CD4-positive, alpha-beta T cell treated with Interleukin-4 for 1 hour (primary cell): ENCODE measurements at places on chromosomes 3 and 15.

- no peak for DNase-seq
These were observed 49.0 kb downstream of the KBTBD12 start for GRCh38 chr3:127964053-127964452.

- DNase-seq = no peak
These were observed 18.5 kb upstream of the TUSC7 start for GRCh38 chr3:116691041-116691440.

- no peak for DNase-seq
These were observed 80.2 kb downstream of the TNIK start for GRCh38 chr3:171379961-171380483.

DNA sequence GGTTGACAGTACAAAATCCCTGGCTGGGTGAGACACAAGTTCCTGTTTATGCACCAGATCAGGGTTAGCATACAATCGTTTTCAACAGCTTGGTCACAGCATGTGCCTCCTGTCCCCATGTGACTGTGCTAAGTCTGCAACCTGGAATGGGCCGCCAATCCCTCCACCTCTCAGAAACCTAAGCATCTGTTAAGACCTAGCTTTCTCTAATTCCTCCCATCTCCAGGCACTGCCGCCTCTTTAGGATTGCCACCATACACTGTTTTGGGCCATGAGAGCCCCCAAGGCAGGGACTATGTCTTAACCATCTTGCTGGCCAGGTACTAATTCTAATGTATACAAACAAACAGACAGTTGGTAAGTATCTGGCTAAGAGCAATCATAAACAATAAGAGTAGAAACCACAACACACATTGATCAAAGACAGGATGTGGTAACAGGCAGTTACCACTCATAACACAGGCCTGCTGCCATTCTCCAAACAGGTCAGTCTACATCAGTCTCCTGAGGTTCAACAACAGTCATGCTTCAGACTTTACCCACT is 25.6 kb downstream of the SEC22C start:
- DNase-seq = peak; percentile 43

GRCh38 chr3:193673845-193674244 is 80.8 kb downstream of the OPA1 start:
- no peak for DNase-seq

- no peak for DNase-seq
These were observed 3.5 kb upstream of the PAK6 start for GRCh38 chr15:40235201-40235885.

DNA sequence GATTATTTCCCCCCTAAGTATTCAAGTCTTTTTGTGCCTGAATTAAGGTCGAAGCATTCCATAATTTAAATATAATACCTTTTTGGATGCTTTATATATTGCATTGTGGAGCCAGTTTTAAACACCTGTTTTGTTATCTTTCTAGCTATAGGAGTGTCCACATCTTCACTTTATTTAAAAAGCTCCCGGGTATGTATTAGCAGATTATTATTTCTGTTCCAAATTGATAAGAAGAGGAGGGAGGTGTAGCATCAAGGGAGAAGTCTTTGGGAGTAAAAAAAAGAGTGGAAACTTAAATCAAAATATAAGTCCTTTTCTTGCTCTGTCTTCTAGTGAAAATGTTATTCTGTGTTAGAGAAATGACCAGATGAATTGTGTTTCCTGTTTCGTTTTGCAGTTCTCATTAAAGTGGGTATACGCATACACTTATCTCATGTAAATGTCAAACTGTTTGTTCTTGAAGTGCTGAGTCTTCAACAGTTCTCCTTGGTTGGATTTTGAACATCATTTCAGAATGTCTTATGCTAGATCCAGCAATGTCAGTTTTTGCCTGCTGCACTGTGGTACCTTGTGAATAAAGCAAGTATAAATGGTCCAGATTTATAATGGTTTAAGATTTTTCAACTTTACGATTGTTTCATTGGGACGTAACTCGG is 105.8 kb downstream of the FNDC3B start:
- no peak for DNase-seq

DNA sequence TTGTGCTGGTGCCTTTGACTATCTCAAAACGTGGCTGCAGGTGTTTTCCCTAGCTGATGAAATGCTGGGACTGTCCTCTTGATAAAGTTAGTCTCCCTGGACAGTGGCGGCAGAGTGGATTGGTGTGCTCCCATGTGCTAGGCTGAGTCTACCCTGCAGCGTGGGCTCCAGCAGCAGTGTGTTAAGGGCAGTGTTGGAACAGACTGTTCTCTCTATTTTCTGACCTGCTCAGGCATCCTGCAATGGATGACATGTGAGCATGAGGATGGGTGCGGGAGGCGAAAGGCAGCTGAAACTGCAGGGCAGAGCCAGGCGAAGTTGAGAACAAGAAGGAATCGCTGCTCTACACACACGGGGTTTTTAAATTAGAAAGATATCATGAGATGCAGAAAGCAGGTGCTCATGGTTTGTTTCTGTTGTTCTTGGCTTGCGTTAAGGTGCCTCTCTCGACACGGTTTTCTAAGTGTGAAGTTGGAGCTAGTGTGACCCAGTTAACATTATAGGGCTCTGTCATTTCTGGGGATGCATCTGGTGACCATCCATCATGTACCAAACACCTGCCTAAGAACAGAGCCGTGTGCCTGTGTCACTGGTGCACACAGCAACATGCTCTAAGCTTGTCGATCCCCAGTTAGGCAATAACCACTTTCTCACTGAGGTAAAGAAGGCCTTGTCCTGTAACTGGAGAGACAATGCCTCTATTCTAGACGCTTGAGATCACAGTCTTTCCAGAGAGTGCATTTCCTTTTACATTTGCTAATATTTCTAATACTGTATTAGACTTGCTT is 44.3 kb downstream of the SLCO3A1 start:
- DNase-seq = no peak

GRCh38 chr3:52447512-52448355 is 2.8 kb upstream of the SEMA3G start:
- DNase-seq = no peak

- no peak for DNase-seq
These were observed 95.2 kb downstream of the KBTBD8 start for GRCh38 chr3:67093305-67093704.

- DNase-seq = no peak
These were observed 61.3 kb downstream of the NSMCE3 start for GRCh38 chr15:29208352-29208751.

- no peak for DNase-seq
These were observed 3.3 kb upstream of the RNF13 start for GRCh38 chr3:149809699-149810098.

- no peak for DNase-seq
These were observed 144.8 kb downstream of the SUCLG2 start for GRCh38 chr3:67509471-67510075.

DNA sequence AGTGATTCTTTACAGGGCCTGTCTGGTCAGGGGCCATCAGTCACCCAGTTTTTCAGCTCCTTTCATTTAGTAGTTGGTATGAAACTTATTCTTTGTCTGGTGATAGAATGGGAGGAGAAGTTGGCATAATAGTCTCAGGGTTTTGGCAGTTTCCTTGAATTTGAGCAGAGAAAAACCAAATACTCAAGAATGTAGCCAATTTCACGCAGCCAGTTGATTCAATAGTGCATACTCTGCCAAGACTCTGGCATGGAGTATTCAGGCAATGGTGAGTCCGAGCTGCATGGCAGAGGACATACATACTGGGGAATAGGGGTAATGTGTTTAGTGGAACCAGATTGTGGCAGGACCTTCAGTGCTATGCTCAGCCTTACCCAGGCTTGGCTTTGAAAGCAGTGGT is 118.3 kb downstream of the GALK2 start:
- DNase-seq = no peak

GRCh38 chr3:52771334-52771681 is 568 bp upstream of the NEK4 start:
- DNase-seq = no peak

GRCh38 chr3:47013231-47013630 is 33.8 kb downstream of the NBEAL2 start:
- DNase-seq = no peak

DNA sequence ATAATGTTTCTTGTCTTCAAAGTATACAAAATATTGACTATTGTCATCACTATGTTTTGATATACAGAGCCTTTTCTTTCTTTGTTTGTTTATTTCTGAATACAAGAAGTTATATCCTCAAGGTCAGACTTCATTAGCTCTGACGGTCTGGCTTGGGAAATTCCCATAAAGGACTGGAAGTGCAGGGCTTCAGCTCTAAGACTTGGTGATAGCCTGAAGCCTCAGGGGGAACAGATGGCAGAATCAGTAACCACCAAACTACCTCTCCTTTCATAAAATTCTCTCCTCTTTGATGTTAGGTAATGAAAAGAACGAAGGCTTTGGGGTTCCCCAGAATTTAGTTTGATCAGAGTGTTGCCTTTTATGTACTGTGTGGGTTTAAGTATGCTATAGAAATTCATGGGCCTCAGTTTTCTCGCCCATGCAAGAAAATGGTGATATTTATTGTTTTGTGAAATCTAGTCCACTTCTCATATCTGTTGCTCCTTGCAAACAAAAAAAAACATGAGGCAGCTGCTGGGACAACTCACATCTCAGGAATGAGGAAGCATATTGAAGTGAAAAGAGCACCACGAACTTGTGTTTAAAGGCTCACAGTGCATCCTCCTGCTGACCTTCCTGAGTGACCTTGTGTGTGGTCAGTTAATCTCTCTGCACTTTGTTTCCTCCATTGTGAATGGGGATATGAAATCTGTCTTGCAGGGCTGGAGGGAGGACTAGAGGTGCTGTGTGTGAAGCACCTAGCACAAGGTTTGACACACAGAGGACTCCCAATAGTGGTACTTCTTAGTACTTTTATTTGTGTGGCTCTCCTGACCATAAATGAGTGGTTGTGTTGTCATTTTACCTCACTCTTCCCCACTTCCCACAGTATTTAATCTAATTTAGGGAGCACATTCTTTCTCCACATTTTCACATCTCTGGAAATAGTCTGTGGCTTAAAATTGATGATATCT is 569.8 kb upstream of the IL12A start:
- no peak for DNase-seq

- DNase-seq = no peak
These were observed 15.3 kb downstream of the B3GNT5 start for GRCh38 chr3:183268366-183268765.

GRCh38 chr3:5531741-5532290 is 344.3 kb downstream of the EDEM1 start:
- no peak for DNase-seq

DNA sequence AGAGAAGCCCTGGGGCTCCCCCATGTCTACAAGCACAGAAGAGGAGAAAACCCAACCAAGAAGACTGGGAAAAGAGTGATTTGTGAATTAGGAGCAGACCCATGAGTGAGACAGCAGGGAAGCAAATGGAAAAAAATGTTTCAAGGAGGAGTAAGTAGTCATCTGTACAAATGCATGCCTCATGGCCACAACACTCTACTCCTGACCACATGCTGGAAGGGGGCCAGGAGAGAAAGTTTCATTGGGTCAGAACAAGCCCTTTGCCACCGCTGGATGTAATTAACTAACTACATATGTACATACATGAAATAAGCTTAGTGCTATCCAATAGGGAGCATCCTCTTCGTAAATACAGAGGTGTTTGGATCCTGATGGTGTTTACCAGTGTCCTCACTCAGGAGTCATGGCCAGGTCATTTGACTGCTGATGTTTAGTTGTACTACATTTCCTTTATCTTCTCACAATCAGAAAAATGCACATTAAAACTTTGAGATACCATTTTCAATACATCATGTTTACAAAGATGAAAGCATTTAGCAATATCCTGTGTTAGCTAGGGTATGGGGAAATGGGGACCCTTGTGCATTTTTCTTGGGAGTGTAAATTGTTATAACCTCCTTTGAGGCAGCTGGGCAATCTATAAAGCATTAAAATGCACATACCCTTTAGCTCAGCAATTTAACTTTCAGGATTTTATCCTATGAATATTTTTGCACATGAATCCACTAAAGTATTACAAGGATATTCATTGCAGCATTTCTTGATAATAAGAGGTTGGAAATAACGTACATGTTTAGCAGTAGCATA is 27.1 kb downstream of the CLRN1 start:
- DNase-seq = no peak

- DNase-seq = no peak
These were observed 31.7 kb downstream of the GOLGA6A start for GRCh38 chr15:74050556-74051234.

DNA sequence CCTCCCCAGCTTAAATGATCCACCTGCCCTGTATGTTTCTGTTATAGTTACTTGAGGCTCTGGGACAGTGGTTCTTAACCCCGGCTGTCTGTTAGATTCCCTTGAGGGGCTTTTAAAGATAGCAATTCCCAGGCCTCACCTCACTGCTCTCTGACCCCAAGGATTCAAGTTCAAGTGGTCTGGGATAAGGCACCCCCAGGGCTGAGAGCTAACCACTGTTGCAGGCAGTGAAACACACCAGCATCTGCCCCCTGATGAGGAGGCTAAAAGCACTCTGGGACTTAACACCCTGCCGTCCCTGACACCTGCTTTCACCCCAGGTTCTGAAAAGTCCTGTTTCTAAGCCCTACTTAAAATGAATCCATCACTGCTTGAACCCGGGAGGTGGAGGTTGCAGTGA is 103.7 kb downstream of the LRRK1 start:
- no peak for DNase-seq

- DNase-seq = no peak
These were observed 389 bp upstream of the CCNB2 start for GRCh38 chr15:59104602-59104911.

- DNase-seq = no peak
These were observed 90.6 kb upstream of the MYZAP start for GRCh38 chr15:57500979-57501576.

DNA sequence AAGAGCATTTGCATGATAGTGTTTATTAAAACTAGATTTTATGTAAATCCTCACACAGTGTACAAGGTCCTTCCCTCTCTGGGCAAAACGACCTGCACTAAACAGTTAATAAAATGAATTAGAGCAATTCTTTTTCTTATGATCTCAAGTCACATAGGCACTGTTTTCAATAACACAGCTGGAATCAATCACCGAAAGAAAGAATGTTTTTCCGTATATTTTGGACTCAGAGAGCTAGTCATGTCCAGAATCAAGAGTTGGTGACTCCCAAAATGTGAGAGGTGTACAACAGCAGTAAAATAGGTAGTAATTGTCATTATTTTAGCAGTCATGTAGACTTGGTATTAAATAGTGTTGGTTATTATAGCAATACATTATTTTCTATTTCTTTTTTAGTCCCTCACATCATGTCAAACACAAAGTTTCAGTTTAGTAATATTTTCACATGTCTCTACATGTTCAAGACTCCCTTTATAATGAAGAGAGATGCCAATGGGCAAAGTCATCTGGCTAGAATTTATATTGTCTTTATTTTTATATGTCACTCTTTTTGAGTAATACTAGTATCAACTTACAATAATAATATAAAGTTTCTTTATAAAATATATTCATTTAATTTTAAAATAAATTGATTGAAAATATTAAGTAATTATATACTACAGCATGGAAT is 448.6 kb upstream of the CDIN1 start:
- DNase-seq = no peak

DNA sequence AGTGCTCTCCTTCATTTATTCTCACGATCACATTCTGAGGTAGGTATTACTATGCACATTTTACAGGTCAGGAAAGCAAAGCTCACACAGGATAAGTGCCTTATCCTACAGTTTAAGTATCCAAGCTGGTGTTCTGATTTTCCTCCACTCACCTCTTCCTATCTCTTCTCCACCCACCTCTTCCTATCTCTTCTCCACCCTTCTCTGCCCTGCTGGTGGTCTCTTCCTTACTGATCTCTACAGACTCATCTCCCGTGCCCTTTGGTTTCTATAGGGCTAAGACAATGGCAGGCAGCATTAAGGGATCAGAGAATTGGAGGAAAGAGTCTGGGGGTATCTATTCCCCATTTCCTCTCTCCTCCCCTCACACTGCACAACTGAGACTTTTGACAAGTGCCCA is 319.1 kb downstream of the FHIT start:
- DNase-seq = no peak
